ENCODE measurements at places on chromosomes 16 and 17. TPM values are rescaled to one million over a fixed set of nuclear protein-coding genes. Genes with fewer than 3 reads are reported as not detected.

- DNase-seq, result no peak
- no peak overlapping the region for H3K27ac ChIP-seq
- H3K4me3 ChIP-seq, result no peak overlapping the region
- no peaks in the 10 kb centered on the region for H3K27me3 ChIP-seq
- H3K4me1 ChIP-seq, result peaks cover 29% of the 10 kb centered on the region
These were observed 25.1 kb downstream of the RAI1 start for GRCh38 chr17:17706140-17707060.

Gene KRTAP1-4
- total RNA-seq, result not detected

DNA sequence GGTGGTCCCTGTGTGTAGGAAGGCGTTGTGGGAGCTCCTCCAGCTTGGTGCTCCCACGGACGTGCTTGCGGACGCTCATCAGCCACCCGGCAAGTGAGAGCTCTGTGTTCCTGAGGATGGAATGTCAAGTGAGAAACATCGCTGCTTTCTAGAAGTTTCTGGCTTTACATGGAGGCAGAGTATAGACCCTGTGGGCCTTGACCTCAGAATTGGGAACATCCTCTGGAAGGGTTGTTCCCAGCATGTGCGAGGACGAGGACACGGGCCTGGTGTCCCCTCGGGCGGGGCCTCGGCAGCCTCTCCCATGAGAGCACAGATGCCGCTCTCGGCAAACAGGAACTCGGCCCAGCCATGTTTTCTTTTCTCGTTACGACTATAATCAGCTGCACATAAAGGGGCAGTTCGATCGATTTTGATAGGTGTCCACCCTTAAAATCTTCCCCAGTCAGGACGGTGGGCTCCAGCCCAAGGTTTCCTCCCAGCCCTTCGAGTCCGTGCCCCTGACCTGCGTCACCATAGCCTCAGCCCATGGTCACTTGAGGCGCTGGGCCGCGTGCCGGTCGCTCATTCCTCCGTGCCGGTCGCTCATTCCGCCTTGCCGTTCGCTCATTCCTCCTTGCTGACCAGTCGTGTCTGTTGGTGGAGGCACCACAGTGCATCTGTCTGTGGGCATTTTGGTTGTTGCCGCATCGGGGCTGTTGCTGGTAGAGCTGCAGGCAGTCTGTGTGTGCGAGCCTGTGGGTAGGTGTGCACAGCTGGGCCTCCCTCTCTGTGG is 91.3 kb upstream of the ZNF750 start:
- no peaks in the 10 kb centered on the region for H3K27me3 ChIP-seq
- no peak overlapping the region for H3K4me3 ChIP-seq
- no peak overlapping the region for H3K27ac ChIP-seq
- peaks cover 11% of the 10 kb centered on the region for H3K36me3 ChIP-seq

- no peaks in the 10 kb centered on the region for H3K4me1 ChIP-seq
- DNase-seq, result no peak
- no peak overlapping the region for H3K27ac ChIP-seq
These were observed 9.1 kb downstream of the CHST6 start for GRCh38 chr16:75486014-75486675.

DNA sequence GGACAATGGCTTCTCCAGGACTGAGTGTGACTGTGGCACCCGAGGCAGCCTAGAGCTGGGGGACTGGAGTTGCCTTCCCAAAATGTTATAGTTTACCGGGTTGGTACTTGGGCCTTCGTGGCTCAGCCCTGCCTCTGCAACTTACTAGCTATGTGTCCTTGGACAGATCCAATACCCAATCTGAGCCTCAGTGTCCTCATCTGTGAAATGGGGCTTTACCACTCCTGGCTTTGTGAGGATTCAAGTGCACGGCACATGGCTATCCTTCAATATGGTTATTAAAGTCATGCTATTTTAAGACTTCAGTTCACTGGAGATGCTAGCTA is 9.6 kb downstream of the IRX5 start:
- no peak overlapping the region for H3K4me3 ChIP-seq
- no peaks in the 10 kb centered on the region for H3K36me3 ChIP-seq
- no peak for DNase-seq

DNA sequence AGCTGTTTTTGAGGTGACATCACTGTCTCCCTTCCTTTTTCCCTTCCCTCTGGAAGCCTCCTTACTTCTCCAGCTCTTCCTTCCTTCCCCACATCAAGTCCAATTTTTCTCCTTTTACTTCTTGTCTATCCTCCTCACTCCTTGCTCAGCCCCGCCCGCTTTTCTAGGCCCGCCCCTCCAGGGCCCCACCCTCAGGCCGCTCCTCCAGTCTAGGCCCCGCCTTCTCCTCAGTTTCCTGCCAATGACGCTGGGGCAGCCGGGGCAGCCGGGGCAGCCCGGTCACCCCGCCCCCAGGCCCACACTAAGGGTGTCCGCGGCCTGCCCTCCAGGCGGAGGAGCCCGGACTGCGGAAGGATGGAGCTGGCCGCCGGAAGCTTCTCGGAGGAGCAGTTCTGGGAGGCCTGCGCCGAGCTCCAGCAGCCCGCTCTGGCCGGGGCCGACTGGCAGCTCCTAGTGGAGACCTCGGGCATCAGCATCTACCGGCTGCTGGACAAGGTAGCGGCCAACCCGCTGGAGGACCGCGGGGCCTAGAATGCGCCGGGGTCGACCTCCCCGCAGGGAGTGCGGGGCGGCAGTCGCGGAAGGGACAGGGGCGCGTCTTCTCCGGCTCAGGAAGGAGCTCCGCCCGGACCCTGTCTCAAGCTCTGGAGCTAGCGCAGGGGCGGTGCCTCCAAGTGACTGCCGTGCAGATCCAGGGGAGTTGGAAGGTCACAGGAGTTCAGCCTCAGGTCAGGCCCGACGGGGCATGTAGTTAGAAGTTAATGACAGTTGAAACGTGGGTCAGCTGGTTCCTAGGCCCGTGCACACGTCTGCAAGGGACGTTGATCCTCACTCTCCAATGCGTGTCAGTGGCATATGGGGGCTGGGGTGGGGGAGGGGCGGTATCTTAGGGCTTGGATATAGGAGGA is at the start of gene PCTP:
Gene PCTP (plus strand): TSS at position 302 of the 908 bp plus-strand sequence. CDS start 53 bp downstream, at position 355.
- peak; percentile 93 for DNase-seq
- peaks cover 5% of the 10 kb centered on the region for H3K36me3 ChIP-seq
- peak within 1 kb of the TSS; percentile 85 for H3K4me3 ChIP-seq
- H3K27me3 ChIP-seq, result no peaks in the 10 kb centered on the region

Gene SDR42E1
- 9.5 TPM for total RNA-seq

Gene RAD51C
- total RNA-seq, result 18.0 TPM

Gene ALOX15
- total RNA-seq, result 7.5 TPM

DNA sequence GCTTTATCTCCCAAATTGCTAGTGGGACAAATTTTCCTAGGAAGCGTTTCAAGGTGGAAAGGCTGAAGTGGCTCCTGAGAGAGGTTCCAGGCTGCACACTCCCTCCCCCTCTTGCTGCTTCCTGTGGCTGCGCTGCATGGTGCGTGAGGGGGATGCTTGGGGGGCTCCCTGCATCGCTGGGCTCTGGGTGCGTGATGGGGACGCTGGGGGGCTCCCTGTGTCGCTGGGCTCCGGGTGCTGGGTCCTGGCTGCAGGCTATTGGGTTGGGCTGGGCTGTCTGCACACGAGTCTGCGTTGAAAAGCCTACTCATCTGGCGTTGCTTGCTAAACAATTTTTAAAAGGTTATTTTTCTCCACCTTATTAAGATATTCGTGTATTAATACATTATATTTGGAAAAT is 30.1 kb downstream of the NDEL1 start:
- DNase-seq, result no peak
- H3K4me1 ChIP-seq, result peaks cover 8% of the 10 kb centered on the region

DNA sequence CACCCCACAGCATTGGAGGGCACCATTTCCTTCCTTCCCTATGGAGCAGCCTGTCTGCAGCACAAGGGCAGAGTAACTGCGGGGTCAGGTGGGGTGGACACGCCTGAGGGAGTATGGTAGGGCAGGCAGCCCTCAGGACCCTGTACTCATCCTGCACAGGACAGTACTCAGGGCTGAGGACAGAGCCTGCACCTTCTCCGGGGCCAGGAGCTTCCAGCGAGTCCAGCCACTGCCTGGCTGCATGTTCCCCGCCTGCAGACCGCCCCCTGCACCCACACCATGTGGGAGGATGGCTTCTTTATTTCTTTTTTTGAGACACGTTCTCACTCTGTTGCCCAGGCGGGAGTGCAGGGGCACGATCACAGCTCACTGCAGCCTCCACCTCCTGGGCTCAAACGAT is 47.6 kb upstream of the CDC42EP4 start:
- H3K36me3 ChIP-seq, result no peaks in the 10 kb centered on the region
- no peak for DNase-seq
- no peaks in the 10 kb centered on the region for H3K27me3 ChIP-seq
- peaks cover 23% of the 10 kb centered on the region for H3K4me1 ChIP-seq
- H3K27ac ChIP-seq, result no peak overlapping the region

GRCh38 chr17:33983824-33984574 is 271.1 kb upstream of the CCL2 start:
- no peak for DNase-seq
- no peaks in the 10 kb centered on the region for H3K27me3 ChIP-seq
- no peak overlapping the region for H3K27ac ChIP-seq

GRCh38 chr17:68592682-68593641 is 8.2 kb downstream of the FAM20A start:
- DNase-seq, result peak; percentile 22
- H3K4me3 ChIP-seq, result no peak overlapping the region
- H3K4me1 ChIP-seq, result peaks cover 3% of the 10 kb centered on the region
- H3K27ac ChIP-seq, result no peak overlapping the region
- H3K36me3 ChIP-seq, result no peaks in the 10 kb centered on the region
- H3K27me3 ChIP-seq, result no peaks in the 10 kb centered on the region

Gene MMP15
- total RNA-seq, result 44.5 TPM

Gene CCL16
- total RNA-seq, result not detected

- DNase-seq, result no peak
- H3K4me3 ChIP-seq, result no peak overlapping the region
- no peaks in the 10 kb centered on the region for H3K4me1 ChIP-seq
- no peaks in the 10 kb centered on the region for H3K27me3 ChIP-seq
- no peaks in the 10 kb centered on the region for H3K36me3 ChIP-seq
These were observed 84.2 kb downstream of the PITPNC1 start for GRCh38 chr17:67461228-67461780.

- no peak overlapping the region for H3K27ac ChIP-seq
- no peak overlapping the region for H3K4me3 ChIP-seq
- H3K4me1 ChIP-seq, result peaks cover 1% of the 10 kb centered on the region
- DNase-seq, result no peak
These were observed 18.9 kb downstream of the ARSG start for GRCh38 chr17:68310152-68310551.

GRCh38 chr16:89737341-89738071 is 16.2 kb downstream of the ZNF276 start:
- no peak overlapping the region for H3K27ac ChIP-seq
- no peak overlapping the region for H3K4me3 ChIP-seq
- no peaks in the 10 kb centered on the region for H3K4me1 ChIP-seq
- no peak for DNase-seq
- peaks cover 34% of the 10 kb centered on the region for H3K36me3 ChIP-seq
- no peaks in the 10 kb centered on the region for H3K27me3 ChIP-seq

DNA sequence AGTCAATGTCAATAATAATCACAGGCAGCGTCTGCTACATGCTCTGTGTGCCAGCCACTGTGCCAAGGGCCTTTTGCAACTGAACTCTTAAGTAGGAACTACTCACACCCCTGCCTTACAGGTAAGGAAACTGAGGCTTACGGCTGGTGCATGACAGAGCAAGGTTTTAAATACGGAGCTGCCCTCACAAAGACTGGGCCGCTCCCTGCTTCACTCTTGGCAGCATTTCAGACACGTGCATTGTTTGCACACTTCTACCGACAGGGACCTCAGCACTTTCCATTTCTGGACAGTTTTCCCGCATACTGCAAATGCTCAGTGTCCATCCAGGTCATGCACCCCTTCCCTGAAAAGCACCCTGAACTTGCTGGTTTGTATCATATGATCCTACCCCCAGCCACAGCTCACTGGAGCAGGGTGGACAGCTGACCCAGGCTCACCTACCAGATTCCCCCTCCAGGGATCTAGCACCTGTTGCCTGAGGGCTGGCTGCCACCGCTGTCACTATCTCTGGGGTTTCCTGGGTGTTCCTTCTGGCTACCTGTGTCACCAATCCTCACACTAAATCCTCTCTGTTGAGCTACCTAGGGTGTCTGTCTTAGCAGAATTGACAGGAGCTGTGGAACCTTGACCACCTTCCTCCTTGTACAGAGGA is 142.9 kb downstream of the C16orf78 start:
- peaks cover 6% of the 10 kb centered on the region for H3K36me3 ChIP-seq
- DNase-seq, result no peak
- no peaks in the 10 kb centered on the region for H3K4me1 ChIP-seq
- no peak overlapping the region for H3K27ac ChIP-seq

DNA sequence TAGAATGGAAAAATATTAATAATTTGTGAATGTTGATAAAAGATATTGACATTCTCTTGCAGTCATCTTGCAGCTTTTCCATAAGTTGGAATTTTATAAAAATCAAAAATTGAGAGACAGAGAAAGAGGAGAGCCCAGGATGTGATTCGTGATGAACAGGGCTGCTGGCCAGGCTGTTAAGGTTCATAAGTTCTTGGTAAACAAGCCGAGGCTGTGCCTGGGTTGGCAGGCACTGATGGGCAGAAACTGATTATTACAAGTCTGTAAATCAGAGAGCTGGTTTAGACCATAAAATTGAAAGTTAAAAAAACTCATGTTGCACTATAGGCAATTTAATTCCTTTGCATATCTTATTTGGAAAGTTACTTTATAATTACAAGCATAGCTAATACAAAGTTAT is 533.7 kb downstream of the HAPSTR1 start:
- H3K27ac ChIP-seq, result no peak overlapping the region
- H3K36me3 ChIP-seq, result no peaks in the 10 kb centered on the region
- H3K27me3 ChIP-seq, result no peaks in the 10 kb centered on the region
- DNase-seq, result no peak
- no peak overlapping the region for H3K4me3 ChIP-seq
- H3K4me1 ChIP-seq, result no peaks in the 10 kb centered on the region

DNA sequence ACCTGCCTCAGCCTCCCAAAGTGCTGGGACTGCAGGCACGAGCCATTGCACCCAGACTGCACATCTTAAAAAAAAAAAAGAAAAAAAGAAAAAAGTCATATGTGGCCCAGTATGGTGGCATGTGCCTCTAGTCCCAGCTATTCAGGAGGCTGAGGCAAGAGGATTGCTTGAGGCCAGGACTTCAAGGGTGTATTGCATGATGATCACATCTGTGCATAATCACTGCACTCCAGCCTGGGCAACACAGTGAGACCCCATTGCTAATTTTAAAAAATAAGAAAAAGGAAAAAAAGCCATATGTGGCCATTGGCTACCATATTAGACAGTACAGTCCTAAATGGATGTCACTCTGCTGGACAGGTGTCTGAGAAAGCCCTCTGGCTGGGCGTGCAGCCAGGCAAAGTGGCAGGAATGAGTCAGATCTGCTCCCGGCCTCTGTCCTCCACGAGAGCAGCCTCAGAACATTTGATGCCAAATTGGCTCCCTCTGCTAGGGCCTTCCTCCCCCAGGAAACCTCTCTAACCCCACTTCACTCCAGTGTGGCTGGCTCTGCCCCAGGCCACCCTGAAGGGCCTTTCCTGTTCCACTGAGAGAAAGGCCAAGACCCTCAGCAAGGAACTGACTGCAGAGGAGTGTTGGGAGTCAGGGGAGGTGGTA is 14.7 kb downstream of the CA7 start:
- no peak overlapping the region for H3K4me3 ChIP-seq
- DNase-seq, result peak; percentile 36
- no peak overlapping the region for H3K27ac ChIP-seq
- H3K4me1 ChIP-seq, result peaks cover 3% of the 10 kb centered on the region

- H3K27me3 ChIP-seq, result no peaks in the 10 kb centered on the region
- no peak for DNase-seq
- H3K36me3 ChIP-seq, result no peaks in the 10 kb centered on the region
- no peak overlapping the region for H3K27ac ChIP-seq
- H3K4me3 ChIP-seq, result no peak overlapping the region
- H3K4me1 ChIP-seq, result no peaks in the 10 kb centered on the region
These were observed 4.2 kb downstream of the CCDC42 start for GRCh38 chr17:8740486-8740885.

Measured in lung (tissue), 17 donors.